Mesenteric fat pad (tissue), 1 donor: ENCODE measurements at places on chromosomes 16 and 17. TPM values are rescaled to one million over a fixed set of nuclear protein-coding genes. Genes with fewer than 3 reads are reported as not detected.

PAQR4 gene
- 4.5 TPM for total RNA-seq

SYT17 gene
- 1.1 TPM for total RNA-seq

DNA sequence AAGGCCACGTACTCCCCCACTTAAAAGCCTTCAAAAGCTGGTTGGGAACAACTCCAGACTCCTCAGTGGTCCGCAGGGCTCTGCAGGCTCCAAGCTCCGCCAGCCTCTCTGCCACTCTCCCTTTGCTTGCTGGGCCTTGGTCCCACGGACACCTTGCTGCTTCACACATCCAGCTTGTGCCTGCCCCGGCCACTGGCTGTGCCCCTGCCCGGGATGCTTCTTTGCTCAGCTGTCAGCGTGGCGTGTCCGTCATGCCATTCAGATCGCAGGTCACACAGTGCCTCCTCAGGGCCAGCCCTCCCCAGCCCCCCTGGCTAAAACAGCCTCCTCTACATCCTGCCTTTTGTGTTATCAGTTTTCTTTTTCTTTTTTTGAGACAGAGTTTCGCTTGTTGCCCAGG is 11.8 kb downstream of the ASPHD1 start:
- no peak for DNase-seq

CASKIN2 gene
- 72.8 TPM for total RNA-seq

KRT33A gene
- not detected for total RNA-seq

MYH3 gene
- total RNA-seq = 3.8 TPM

DNA sequence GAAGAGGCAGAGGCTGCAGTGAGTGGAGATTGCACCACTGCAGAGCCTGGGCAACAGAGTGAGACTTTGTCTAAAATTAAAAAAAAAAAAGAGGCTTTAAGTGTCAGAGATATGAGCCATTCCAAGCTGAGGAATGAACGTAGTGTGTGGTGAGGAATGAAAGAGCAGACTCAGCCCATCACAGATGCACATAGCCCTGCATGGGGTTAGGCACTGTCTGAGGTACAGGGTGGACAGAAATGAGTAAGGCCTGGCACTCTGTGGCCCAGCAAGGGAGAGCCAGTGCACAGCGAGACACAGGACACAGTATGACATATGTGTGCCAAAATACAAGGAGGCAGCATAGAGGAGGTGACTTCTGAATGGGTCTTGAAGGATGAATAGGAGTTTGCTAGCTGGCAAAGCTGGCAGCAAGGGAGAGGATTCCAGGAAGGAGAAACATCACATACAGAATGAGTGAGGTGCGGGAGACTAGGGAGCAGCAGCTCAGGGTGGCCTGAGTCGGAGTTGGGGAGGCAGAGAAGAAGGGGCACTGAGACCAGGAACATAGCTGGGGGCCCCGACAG is 8.7 kb upstream of the ZNF469 start:
- DNase-seq = no peak

CCL7 gene
- 1.3 TPM for total RNA-seq

GRCh38 chr17:70091696-70092095 is 16.7 kb downstream of the KCNJ16 start:
- DNase-seq = no peak

GRCh38 chr17:75832652-75833400 is 11.4 kb downstream of the UNC13D start:
- DNase-seq = no peak

GRCh38 chr16:89798832-89799370 is 17.5 kb downstream of the FANCA start:
- no peak for DNase-seq

OR1E2 gene
- total RNA-seq = not detected

GRCh38 chr17:80219013-80219762 is 945 bp downstream of the SGSH start:
- no peak for DNase-seq

- no peak for DNase-seq
Observed at GRCh38 chr16:23061669-23062068, 87.6 kb downstream of the USP31 start.

GRCh38 chr17:67509390-67510287 is 132.6 kb downstream of the PITPNC1 start:
- no peak for DNase-seq

DNA sequence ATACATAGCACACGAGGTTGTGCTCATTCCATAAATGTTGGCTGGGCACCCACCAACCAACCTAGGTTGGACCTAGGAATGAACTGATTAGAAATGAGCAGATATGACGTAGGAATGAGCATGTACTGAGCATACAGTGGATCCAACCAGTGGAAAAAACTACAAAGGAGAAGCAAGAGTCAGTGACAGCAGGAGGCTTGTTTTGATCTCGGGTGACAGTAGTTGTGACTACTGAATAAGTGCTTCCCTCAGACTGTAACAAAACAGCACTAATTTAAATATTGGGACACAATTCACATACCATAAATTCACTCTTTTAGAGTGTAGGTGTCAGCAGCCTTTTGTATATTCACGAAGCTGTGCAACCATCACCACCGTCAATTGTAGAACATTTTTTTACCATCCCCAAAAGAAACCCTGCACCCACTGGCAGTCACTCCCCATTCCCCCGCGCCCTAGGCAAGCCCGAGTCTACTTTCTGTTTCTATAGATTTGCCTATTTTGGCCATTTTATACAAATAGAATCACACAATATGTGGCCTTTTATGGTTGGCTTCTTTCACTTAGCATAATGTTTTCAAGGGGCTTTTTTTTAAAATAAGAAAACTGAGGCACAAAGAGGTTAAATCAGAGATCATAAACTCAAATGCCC is 7.0 kb downstream of the VAC14 start:
- DNase-seq = no peak

GRCh38 chr17:61331178-61331577 is 68.5 kb upstream of the TBX2 start:
- no peak for DNase-seq

RNF222 gene
- total RNA-seq = not detected

DNA sequence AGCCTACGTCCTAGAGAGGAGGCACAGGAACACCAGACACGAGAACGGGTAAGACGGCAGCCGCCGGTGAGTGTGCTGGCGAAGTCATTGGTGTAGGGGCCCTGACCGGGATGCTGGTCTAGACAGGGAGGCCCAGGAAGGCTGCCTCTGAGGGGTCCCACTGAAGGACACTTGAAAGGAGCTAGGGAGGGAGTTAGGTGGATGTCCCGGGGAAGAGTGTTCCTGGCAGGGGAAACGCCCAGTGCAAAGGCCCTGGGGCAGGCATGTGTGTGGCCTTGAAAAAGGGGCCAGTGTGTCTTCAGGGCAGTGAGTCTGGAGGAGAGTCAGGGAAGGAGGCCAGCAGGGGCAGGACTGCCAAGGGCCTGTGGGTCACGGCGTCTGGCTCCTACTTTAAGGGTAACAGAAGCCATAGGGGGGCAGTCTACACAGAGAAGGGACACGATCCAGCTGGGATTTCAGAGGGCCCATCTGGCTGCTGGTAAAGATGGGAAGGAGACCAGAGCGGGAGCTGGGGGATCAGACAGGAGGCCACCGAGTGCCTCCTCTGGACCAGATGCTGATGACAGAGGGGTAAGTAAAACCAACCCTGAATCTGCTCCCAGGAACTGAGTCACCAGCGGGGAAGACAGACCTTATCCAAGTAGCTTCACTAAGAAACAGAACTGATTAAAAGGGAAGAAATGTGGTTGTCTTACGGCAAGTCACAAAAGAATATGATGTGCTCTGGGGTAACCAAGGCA is 115.9 kb downstream of the LITAF start:
- no peak for DNase-seq
